ENCODE measurements at places on chromosomes 5 and 9. TPM values are rescaled to one million over a fixed set of nuclear protein-coding genes. Genes with fewer than 3 reads are reported as not detected.

Gene SLC6A7
- total RNA-seq: not detected

Gene S1PR3
- 18.9 TPM for total RNA-seq

Gene TMEM250
- 47.4 TPM for total RNA-seq

Gene NDOR1
- total RNA-seq: 26.7 TPM

Gene RGS7BP
- total RNA-seq: 2.0 TPM

Gene FAM221B
- total RNA-seq: not detected

Gene PROP1
- not detected for total RNA-seq

Gene TMEFF1
- 14.6 TPM for total RNA-seq

Gene INSL6
- not detected for total RNA-seq

Data from endothelial cell of umbilical vein (primary cell).